Epithelial cell of esophagus (primary cell): ENCODE measurements at places on chromosomes 6 and 20.

DNA sequence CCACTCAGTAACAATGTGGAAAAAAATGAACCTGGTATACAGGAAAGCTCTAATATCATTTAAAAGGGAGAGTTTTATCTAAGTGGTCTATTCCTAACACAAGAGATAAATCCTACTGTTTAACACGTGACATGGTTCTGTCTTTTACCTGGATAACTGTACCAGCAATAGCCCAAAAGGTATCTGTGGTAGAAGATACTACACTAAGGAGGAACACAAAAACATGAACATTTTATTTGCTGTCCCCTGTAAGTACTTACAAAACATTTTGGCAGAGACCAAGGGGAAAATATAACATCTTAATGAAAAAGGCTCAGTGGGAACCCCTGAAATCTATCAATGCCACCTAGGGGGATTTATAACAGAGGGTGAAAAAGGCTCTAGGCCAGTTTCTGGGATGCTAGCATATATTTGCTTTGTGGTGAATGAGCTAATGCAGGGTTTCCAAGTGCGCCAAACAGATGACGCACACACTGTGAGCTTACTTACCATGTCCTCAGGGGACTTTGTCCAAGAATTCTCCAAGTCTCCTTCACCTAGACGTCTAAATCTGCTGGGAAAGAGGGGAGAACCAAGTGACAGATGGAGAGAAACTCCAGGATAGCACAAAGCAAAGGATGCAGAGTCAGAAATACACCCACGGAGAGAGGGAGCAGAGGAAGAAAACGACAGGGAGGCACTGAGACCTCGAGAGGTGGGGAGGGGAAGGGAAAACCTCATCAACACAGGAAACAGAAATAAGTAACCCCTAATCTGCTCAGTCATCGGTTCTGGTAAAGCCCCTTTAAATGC lies 147.9 kb upstream of the PRND start:
- peak; percentile 87 for DNase-seq

DNA sequence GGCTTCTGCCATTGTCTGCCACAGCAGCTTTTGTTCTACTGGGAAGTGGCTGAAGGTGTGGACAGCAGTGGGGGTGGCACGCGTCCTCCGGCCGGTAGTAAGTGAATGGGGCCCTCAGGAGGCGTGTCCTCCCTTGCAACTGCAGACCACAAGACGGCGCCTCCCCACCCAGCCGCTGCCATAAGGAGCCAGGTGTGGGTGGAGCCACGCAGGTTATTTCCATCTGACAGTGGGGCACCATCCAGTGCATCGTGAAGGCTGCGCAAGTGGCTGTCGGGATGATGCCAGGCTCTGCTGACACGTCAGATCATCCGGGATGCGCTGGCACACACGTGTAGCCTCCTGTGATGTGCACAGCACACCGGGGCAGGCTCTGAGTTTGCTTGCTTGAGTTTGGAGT lies 379.7 kb downstream of the CDH4 start:
- DNase-seq: no peak

GRCh38 chr6:156976216-156977127 lies 199.3 kb downstream of the ARID1B start:
- DNase-seq: no peak

- no peak for DNase-seq
Observed at GRCh38 chr6:124798942-124799496, 163.2 kb upstream of the RNF217 start.

DNA sequence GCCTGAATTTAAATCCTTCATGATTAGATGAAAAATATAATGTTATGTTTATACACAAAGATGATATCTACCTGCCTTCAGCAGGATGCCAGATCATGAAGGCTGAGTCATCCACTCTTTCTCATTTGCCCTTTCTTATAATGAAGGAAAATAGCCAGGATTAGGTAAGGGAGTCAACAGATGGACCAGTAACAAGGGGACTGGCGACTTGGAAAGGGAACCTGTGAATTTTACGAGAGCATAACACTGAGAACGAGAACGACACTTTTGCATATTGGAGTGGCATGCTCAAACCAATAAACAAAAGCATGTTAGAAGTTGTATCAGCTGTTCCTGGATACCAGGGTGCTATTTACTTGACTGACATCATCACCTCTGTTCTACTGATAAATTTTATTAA lies 154.0 kb downstream of the LAMP5 start:
- no peak for DNase-seq

DNA sequence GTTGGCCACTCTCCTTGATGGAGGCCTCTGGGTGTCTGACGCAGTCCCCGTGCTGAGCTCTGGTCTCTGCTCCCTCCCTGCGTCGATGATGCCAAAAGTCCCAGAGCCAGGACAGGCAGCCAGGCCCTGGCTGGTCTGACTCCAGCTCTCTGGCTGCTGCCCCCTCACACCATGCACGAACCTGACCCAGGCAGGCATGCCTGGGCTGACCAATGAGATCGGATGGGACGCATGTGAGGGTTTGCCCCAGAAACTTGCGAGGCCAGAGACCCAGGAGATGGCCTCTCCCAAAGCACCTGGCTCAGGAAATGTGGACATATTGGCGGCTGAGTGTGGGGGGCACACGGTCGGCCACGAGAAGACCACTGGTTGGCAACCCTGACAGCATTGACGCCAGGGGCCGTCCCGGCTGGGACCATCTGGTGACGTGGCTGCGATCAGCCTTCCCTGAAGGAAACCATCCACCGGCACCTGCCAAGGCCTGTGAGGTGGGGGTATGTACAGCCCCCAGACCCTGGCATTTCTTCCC lies 51.2 kb upstream of the FRMD1 start:
- no peak for DNase-seq

GRCh38 chr20:31824554-31825313 lies 5.6 kb downstream of the MYLK2 start:
- DNase-seq: no peak

- DNase-seq: no peak
Observed at GRCh38 chr20:32227744-32228688, 20.3 kb downstream of the POFUT1 start.

- peak; percentile 45 for DNase-seq
Observed at GRCh38 chr6:31086788-31087440, 25.5 kb downstream of the C6orf15 start.

DNA sequence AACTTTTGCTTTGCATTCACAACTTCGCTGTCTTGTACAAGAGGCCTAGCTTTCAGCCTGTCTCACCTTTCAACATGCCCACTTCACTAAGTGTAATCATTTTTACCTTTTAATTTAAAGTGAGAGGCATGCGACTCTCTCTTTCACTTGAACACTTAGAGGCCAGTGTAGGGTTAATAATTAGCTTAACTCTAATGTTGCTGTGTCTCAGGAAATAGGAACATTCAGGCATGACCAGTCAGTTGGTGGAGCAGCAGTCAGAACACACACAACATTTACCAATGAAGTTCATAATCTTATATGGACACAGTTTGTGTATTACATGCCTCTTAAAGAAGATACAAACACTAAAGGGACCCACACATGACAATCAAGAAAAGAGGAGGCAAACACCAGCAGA lies 47.6 kb downstream of the HTR1B start:
- DNase-seq: no peak

DNA sequence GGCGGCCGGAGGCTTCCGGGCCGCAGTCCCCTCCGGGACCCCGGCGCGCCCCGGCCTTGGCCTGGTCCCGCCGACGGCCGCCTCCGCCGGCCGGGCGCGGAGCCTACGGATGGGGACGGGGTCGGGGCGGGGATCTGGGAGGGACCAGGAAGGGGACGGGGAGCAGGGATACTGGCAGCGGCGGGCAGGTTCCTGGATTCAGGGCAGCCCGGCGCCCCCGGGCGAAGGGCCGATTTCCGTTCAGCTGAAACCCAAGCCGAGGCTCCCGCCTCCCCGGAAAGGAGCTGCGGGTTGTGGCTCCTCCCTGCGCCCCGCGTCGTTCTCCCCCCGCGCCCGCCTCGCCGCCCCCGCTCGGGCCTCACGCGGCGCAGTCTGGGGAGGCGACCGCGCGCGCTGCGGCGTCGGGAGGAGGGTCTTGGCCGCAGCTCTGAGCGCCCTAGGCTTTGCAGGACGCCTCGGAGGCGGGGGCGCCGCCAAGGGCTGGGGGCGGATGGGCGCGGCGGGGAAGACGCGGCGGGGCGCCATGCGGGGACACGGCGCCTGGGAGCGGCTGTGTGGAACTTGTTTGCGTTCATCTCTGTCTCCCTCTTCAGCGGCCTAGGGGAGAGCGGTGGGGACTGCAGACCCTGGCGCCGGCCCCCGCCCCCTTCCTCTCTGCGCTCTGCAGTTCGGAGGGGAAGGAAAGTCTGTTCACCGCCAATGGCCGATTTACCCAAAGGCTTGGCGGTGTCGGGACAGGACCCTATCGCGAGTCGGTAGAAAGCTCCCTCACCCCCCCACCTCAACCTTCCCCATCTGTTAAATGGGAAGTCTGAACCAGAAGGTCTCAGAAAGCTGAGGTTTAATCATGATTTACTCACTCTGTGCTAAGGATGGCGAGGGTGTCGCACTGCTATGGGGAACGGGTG lies 22.7 kb upstream of the TMEM181 start:
- DNase-seq: peak; percentile 20

DNA sequence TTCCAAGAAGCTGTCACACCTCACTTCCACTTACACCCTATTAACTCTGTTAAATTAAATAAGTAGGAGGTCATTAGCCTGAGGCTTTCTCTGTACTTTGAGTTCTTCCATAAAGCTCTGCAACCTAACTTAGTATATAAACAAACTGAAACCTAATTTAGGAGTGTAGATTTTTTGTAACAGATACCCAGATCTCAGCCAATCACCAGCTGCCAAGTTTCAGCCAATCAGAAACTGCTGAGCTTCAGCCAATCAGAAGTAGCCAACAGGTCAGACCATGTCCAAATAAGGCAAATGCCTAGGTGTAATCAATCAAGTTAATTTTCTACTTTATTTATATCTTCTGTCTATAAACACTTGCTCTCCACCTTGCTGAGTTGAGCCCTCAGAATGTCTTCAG lies 142.7 kb upstream of the SULF2 start:
- DNase-seq: peak; percentile 93

DNA sequence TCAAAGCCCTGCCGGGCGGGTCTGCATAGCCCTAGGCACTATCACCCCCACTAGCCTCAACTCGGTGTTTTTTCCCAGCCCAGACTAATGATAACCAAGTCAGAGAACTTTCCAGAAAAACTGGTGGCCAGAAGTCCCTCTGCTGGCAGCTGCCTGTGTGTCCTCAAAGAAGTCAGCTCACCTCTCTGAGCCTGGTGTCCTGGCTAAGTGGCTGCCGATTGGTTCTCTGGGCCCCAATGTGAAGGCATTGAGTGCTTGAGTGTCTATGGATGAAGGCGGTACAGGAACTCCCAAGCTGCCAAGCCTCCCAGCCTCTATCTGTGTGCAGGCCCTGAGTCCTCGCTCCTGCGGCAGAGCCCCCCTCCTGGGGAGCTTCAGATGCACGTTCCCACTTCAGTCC lies 355.6 kb downstream of the TAF4 start:
- DNase-seq: no peak

DNA sequence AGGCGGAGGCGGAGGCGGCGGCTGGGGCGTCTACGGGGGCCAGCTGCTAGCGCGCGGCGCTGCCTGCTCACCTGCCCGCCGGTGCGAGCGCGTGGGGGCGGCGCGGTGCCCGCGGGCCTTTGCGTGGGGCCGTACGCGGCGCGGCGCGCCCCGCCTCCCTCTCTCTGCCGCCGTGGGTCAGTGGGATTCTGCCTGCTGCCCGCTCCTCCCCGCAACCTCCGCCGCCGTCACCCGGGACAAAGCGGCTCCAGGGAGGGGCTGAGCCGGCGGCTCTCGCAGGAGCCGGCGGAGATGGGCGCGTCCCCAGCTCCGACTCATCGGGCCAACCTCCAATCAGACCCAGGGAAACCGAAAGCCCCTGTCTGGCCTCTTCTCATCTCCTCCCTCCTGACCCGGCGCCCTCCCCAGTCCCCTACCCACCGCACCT lies at the start of gene RCAN2:
Gene RCAN2, minus strand, starts transcription at position 249 of the 427 bp plus-strand sequence.
- peak; percentile 50 for DNase-seq

GRCh38 chr20:24960861-24961260 lies 11.8 kb downstream of the CST7 start:
- peak; percentile 19 for DNase-seq

- DNase-seq: peak; percentile 32
Observed at GRCh38 chr20:39676857-39677391, 714.8 kb downstream of the DHX35 start.

DNA sequence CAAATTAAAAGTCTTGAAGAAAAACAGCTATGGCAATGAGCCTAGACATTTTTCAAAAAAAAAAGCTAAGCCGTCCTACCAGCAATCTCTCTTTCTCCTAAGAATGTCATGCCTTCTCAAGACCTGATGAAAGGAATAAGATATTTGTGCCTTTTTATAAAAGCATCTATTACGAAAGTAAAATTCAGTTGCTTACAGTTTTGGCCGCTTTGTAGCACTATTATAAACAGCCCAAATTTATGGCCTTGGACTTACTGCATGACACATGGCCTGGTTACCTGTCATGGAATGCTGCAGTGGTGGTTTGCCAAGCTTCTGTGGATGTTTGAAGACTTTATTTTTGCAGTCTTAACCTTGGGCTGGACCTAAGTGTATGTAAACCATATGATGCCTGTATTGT lies 22.2 kb upstream of the VAPB start:
- no peak for DNase-seq

DNA sequence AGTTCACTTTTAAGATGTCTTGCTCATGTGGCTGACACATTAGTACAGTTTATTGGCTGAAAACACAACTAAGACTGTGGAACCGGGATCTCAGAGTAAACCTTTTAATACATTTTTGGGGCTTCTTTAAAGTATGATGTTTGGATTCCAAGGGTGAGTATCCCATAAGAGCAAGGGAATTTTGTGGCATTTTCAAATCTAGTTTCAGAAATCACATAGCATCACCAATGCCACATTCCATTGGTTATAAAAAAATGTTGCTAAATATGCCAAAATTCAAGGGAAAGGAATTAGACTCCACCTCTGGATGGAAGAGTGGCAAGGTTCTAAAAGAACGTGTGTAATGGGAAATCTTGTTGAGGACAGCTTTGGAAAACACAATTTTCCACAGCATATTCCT lies 338.6 kb downstream of the COL12A1 start:
- DNase-seq: no peak

- DNase-seq: no peak
Observed at GRCh38 chr6:160428069-160428430, 79.9 kb downstream of the SLC22A3 start.

DNA sequence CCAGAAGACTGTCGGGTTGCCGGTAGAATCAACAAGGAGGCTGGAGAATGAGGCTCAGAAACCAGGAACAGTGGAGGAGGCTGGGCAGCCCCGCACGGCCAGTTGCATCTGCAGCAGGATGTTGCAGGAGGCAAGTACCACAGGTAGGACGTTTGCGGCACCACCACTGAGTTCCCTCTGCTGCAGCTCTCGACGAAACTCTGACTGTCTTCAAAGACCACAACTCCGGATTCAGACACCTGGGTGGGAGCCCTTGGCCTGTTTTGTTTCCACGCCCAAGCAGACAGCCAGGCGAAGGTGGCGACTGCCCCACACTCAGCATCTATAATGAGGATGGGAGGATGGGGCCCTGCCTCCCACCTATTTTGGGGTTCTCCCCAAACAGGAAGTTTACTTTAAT lies 218.2 kb downstream of the ZDHHC14 start:
- DNase-seq: no peak
